Skin of body (tissue), 3 donors: ENCODE measurements at places on chromosomes 5 and 9. TPM values are rescaled to one million over a fixed set of nuclear protein-coding genes. Genes with fewer than 3 reads are reported as not detected.
A peak's percentile ranks its signal among the peaks of the same experiment; 100 is the strongest.

- peak; percentile 77 for DNase-seq
Observed at GRCh38 chr5:123708074-123708806, 196.3 kb downstream of the CSNK1G3 start.

DNA sequence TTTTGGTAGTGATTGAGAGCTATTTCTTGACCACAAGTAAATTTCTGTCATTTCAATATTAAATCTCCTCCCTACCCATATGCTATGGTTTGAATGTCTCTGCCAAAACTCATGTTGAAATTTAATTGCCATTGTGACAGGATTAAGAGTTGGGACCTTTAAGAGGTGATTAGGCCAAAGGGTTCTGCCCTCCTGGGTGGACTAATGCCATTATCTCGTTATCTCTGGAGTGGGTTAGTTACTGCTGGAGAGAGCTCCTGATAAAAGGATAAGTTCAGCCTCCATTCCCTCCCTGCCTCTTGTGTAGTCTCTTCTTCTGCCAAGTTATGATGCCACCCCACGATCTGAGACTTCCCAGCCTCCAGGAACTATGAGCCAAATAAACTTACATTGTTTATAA, 3.6 kb upstream of the DRD1 start:
- DNase-seq: no peak

The ZMYND19 gene
- 10.7 TPM for total RNA-seq

The SPINK13 gene
- not detected for total RNA-seq
